ENCODE measurements at places on chromosomes 12 and 14.

GRCh38 chr12:113831016-113831415 is 135.1 kb downstream of the RBM19 start:
- DNase-seq = no peak

DNA sequence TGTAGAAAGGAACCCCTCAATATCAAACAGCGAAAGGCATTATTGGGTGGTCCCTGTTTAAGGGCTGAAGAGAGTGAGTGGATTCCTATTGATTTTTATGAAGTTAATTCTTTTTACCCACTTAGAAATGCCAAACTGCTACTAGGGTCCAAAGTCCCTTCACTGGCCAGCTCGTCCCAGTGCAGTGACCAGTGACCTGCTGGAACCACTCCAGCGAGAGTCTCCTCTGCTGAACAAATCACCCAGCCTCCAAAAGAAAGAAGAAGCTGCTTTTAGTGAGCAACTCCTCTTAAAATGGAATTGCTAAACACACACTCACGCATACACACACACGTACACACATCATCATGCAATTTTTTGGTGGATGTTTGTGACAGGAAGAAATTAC is 198.2 kb upstream of the PLEKHG7 start:
- DNase-seq = no peak

DNA sequence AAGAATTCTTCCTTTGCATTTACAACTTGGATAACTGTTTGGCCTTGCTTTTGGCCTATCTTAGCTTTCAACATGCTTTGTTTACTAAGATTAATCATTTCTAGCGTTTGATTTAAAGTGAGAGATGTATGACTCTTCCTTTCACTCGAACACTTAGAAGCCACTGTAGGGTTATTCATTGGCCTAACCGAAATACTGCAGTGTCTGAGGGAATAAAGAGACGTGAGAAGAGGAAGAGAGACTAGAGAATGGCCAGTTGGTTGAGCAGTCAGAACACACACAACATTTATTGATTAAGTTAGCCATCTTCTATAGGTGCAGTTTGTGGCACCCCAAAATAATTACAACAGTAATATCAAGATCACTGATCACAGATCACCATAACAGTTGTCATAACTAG is 62.3 kb upstream of the CCDC175 start:
- DNase-seq = no peak

- DNase-seq = no peak
These were observed 32.7 kb downstream of the MED6 start for GRCh38 chr14:70567791-70568190.
